ENCODE measurements at places on chromosomes 3 and 15.

DNA sequence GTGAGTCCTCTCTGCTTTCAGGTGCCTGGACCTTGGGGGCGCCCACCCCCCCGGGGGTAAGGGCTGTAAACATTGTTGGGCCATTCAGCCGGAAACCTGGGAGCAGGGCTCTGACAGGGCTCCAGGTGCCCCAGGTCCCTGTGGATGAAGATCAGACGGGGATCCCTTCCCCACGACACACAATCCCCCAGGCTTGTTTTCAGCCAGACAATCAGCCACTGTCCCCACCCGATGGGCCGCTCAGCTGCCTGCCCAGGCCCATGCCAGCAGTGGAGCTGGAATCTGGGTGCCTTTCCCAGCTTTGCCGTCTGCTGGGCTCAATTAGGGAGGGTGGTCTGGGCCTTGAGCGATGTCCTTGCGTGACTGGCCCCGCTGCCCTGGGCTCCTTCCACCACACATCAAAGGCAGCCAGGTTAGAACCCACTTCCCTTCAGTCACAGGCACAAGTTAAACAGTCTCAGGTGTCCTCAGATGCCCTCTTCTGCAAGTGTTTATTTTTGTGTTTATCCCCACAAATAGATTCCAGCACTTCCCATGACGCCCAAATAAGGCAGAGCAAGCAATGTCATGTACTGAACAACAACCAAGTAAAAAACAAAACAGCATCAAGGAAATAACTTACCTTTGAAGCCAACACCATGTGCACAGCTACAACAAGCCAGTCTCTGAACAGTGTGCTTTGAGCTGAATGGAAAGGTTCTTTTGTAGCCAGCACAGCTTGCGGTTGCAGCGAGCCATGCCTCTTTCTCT is 77.0 kb upstream of the ALDH1A3 start:
- DNase-seq = no peak

DNA sequence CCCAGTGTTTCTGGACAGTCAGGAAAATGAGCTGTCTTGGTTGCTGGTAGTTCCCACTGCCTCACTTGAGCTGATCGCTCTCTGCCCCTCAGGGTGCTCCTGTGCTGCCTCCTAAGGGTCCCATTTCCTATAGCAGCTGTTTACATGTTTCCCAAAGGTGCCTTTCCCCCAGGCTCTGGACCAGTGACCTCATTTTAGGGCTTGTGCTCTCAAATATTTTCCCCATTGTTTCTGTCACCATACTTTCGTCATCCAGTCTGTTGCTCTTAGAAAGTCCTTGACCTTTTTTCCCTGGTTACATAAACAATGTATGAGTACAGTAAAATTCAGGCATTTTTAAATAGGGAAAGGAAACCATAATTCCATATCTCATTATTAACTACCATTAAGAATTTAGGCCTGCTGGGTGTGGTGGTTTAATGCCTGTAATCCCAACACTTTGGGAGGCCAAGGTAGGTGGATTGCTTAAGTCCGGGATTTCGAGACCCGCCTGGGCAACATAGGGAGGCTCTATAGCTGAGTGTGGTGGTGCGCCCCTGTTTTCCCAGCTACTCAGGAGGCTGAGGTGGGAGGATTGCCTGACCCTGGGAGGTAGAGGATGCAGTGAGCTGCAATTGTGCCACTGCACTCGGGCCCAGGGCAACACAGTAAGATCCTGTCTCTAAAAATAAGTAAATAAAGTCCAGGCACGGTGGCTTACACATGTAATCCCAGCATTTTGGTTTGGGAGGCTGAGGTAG is 11.7 kb downstream of the RAD54L2 start:
- DNase-seq = no peak

DNA sequence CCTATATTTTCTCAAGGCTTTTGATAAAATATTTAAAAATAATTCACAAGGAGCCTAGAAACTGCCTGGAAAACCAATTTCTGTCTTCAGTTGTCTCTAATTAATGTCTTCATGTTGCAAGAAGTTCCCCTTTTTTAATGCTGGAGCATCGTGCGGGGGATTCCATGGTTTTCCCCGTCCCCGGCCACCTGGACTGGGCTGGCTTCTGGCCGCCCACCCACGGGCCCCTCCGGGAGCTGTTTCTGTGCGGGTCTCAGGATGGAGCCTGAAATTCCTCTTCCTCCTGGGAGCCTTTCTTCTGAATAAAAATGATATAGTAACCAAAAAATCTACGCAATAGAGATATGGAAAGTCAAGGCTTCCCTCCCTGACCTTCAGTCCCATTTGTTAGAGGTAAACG is 8.1 kb upstream of the LRRK1 start:
- no peak for DNase-seq

GRCh38 chr3:187013159-187013716 is 82.9 kb downstream of the ST6GAL1 start:
- DNase-seq = no peak

GRCh38 chr15:60255390-60255789 is 142.4 kb downstream of the ANXA2 start:
- no peak for DNase-seq

DNA sequence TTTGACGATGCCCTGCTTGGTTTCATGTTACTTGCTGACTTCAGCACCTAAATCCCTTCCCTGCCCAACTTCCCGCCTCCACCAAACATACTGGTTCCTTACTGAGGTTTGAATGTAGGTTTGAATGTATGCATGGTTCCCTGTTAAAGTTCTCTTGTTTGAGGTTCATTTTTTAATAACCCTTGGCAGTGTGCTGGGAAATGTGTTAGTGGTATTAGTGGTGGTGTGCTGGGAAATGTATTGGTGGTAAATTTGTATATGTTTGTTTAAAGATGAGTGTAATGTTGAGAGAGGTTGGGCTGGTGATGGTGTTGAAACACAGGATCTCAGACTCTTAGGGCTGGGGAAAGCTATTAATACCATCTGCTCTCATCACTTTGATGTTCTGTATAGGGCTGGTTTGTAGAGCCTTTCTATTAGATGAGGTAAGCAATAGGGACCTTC is 392.7 kb downstream of the PTPRG start:
- DNase-seq = no peak

DNA sequence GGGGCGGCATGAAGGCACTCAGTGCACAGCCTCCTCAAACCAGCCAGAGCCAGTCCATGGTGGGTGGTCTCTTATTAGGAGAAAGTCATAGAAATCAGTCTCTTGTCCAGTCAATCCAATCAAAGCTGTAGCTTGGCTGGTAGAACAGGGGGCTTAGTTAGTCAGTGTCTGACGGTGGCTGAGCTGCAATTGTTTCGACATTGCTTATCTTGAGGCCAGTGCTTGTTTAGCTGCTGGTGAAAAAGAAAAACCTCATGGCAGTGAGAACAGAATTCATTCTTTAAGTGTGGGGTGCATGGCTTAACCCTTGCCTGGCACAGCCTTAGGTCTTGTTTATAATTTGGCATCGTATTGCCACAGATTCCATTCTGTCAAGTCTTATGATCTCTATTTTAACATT is 53.9 kb downstream of the FGD5 start:
- DNase-seq = no peak

DNA sequence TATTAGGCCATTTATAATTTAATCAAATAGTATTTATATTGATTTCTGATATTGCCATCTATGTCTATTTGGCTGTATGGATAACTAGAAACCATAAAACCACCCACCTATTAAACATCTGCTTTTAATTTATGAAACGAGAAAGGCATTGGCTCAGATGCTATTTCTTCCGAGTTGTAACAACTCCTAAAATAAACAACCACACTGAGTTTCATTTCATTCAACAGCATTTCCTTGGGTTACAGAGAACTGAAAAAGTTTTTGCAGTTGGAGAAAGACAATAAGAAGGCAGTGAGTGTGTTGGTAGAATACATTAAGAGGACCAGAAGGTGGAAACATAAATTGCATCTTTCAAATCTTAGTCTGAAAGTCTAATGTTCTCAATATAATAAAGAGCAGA is 79.1 kb downstream of the AQR start:
- DNase-seq = no peak

- no peak for DNase-seq
Observed at GRCh38 chr3:16809482-16809881, 75.3 kb upstream of the PLCL2 start.

DNA sequence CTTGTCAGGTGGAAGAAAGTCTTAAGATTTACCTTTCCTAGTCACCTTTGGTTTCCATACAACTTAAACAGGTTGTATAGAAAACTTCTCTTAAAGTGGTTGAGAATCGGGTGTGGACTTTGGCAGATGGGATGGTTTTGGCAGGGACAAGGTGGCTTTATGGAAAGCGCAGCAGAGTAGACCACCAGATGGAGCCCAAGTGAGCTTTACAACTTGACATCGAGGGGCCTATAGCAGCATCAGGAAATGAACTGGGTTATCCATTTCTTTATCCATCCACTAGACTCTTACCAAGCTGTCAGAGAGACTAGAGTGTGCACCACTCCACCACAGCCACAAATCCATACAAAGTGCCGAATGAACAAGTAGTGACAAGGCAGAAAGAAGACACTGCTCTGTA is 85.3 kb upstream of the MBNL1 start:
- no peak for DNase-seq

GRCh38 chr3:150114873-150115540 is 144.3 kb upstream of the PFN2 start:
- DNase-seq = no peak

GRCh38 chr3:65899226-65899625 is 139.5 kb downstream of the MAGI1 start:
- DNase-seq = no peak

- no peak for DNase-seq
Observed at GRCh38 chr3:151877269-151877668, 3.8 kb downstream of the SUCNR1 start.

- no peak for DNase-seq
Observed at GRCh38 chr15:82880704-82881103, 71.3 kb downstream of the WHAMM start.

DNA sequence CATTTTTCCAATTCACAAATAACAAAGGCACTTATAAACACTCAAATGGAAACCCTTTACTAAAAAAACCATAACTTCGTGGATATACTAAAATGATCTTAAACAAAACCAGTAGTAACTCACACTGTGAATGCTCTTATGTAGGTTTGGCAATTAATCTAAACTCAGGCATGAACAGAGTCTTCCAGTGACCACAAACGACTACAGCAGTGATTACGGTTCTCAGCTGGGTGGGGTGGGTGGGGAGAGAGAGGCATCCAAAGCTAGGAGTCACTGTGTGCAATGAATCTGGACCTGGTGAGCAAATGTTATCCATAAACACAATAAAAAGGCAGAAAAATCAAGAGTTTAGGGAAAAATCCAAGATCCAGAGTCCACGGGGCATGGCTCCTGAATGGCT is 21.3 kb downstream of the SLC12A8 start:
- no peak for DNase-seq

DNA sequence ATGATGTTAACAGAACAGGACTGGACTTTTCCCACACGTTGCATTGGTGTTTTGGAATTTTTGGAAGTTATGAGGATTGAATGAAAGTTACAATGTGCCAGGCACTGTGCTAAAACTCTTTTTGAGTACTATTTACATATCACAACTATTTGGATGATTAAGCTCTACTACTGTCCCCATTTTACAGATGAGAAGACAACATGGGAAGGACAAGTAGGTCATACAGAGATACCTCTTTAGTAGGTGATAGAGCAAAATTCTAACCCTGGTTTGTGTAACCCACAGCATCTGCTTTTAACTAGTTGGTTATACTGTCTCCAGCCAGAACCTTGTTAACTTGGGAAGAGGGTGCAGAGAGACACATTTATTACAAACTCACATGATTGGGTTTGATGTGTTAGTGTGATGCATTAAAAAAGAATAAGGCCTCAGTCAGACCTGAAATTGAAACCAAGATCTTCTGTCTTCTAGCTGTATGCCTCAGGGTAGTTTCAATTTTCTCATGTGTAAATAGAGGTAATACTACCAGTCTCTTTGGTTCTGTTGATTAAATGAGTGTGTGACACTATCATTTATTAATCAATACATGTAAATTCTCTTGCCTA is 1.4 kb downstream of the NDUFB4 start:
- no peak for DNase-seq

- no peak for DNase-seq
Observed at GRCh38 chr3:62888180-62888579, 13.0 kb upstream of the CADPS start.

GRCh38 chr3:173009410-173009809 is 131.6 kb downstream of the SPATA16 start:
- peak; percentile 54 for DNase-seq

GRCh38 chr3:194548346-194549321 is 61.8 kb upstream of the ATP13A3 start:
- no peak for DNase-seq

- DNase-seq = no peak
Observed at GRCh38 chr3:43505351-43505750, 116.5 kb downstream of the ANO10 start.

DNA sequence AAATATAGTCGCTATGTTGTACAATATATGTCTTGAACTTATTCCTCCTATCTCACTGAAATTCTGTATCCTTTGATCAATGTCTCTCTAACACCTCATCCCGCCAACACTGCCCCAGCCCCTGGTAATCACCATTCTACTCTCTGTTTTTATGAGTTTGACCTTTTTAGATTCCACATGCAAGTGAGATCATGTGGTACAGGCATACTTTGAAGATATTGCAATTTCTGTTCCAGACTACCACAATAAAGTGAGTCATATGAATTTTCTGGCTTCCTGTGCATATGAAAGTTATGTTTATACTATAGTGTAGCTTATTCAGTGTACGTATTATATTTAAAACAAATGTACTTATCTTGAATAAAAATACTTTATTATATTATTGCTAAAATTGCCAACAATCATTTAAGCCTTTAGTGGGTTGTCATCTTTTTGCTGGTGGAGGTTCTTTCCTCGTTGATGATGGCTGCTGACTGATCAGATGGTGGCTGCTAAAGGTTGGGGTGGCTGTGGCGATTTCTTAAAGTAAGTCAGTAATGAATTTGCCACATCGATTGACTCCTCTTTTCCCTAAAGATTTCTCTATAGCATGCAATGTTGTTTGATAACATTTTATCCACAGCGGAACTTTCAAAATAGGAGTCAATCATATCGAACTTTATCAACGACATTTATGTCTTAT is 257.2 kb downstream of the NFKBIZ start:
- no peak for DNase-seq

- DNase-seq = no peak
Observed at GRCh38 chr15:63530752-63531299, 26.4 kb downstream of the USP3 start.

GRCh38 chr3:7847521-7847920 is 654.1 kb upstream of the LMCD1 start:
- no peak for DNase-seq

DNA sequence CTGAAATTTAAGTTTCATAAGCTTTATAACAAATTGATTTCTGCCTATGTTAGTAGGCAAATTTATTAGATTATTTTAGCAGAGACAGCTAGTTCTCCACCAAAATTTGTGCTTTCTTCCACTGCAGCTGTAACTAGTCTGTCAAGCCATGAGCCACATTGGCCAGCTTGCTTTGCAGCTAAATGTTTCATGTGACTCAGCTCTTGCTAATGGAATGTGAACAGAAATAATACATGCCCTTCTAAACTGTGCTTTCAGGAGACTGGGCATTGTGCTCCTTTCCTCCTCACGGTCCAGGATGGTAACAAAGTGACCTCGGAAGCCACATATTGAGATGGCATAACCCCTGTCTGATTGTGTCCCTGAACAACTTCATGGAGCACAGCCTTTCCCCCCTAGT is 51.3 kb upstream of the KPNA4 start:
- DNase-seq = no peak

Data from NCI-H2107 (cell line).